Activated naive CD4-positive, alpha-beta T cell treated with Interleukin-2 at 50 U/mL for 16 hours (primary cell): ENCODE measurements at places on chromosomes 6 and 20.

GRCh38 chr6:138862456-138862855 lies 66.6 kb downstream of the ECT2L start:
- DNase-seq, result no peak

GRCh38 chr20:40503119-40503518 lies 185.9 kb downstream of the MAFB start:
- DNase-seq, result no peak

- DNase-seq, result no peak
These were observed 960 bp downstream of the TNFRSF6B start for GRCh38 chr20:63697357-63697867.

DNA sequence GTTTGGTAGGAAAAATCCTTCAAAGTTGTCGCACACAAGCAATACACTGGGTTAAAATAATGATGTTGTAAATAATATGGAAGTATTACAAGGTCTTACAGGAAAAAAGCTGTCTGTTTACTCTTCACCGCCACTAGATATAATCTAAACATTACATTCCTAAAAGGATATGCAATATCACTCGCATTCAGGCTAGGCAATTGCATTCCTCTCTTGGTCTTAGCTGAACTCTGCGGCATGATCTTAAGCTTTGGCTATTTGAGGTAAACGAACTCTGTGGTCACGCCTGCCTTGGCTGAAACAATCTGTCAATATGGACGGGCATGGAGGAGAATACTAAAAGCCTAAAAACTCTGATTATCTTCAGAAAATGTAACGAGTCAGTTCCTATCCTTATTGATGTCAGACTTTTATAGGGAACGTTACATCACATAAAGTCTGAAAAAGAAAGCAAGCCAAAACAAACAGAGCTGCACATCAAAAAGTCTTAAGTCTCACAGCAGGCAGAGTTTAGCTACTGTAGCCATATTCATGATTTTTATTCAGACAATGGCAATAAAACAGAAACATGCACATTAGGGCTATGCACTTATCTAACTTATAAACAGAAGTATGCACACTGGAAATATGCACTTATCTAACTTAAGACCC lies 30.8 kb upstream of the FILIP1 start:
- no peak for DNase-seq

GRCh38 chr6:146868671-146869209 lies 270.0 kb downstream of the ADGB start:
- no peak for DNase-seq

- DNase-seq, result no peak
These were observed 6.9 kb downstream of the SIGLEC1 start for GRCh38 chr20:3705491-3705969.

GRCh38 chr6:70303034-70303525 lies at the start of gene COL9A1:
TSS of gene COL9A1 (minus strand) at chr6:70303084. CDS start at chr6:70302924, 160 bp downstream.
- DNase-seq, result no peak

- peak; percentile 86 for DNase-seq
These were observed at the start of gene PEDS1 for GRCh38 chr20:50153500-50154377. TSS of gene PEDS1 (minus strand) at chr20:50153723. CDS start at chr20:50153637, 86 bp downstream.

- DNase-seq, result no peak
These were observed 737.1 kb downstream of the DHX35 start for GRCh38 chr20:39699166-39699725.

GRCh38 chr6:47221565-47221964 lies 88.1 kb downstream of the TNFRSF21 start:
- no peak for DNase-seq

DNA sequence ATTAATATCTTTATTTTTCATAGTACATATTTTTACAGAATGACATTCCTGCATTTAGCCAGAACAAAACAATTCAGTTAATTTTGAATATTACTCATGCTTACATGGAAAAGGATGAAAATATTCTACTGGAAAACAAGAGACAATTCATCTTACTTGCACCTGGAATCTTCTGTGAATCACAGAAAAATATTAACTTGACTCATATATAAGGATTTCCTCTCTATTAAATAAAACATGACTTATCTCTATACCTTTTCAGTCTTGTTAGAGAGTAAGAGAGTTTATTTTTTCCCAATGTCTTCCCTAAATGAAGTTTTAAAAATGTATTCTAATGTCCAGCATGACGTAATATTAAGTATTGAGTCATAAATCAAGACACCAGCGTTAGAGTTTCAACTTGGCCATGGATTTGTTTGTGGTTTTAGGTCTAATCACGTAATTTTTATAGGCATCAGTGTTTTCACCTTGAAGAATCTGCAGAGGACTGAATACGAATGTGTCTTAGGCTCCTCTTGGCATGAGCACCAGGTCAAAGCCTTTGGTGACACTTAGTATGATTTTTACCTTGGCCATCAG lies 445.1 kb upstream of the JAG1 start:
- no peak for DNase-seq

GRCh38 chr6:106733386-106733785 lies 104.0 kb downstream of the QRSL1 start:
- no peak for DNase-seq

- no peak for DNase-seq
These were observed 89.3 kb downstream of the ASXL1 start for GRCh38 chr20:32447136-32448027.

DNA sequence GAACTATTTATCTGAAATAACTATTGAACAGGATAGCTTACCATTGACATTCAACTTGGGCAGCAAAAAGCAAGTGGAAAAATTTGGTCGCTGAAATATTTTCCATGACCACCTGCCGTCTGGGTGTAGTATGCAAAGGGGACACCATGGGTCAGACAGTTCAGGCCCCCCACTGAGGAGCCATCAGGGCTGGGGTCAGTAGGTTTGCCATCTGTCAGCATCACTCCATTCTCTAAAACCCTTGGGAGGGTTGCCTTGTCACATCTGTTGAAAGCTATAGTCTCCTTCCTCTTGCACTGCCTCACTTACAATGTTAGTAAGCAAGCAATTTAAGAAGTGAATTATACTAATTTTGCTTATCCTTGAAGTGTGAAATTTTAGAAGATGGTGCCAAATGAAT lies 44.9 kb downstream of the NRN1 start:
- no peak for DNase-seq

GRCh38 chr6:56772737-56773184 lies 130.1 kb upstream of the DST start:
- DNase-seq, result no peak

GRCh38 chr6:13275435-13275989 lies 52.8 kb downstream of the TBC1D7 start:
- DNase-seq, result no peak

DNA sequence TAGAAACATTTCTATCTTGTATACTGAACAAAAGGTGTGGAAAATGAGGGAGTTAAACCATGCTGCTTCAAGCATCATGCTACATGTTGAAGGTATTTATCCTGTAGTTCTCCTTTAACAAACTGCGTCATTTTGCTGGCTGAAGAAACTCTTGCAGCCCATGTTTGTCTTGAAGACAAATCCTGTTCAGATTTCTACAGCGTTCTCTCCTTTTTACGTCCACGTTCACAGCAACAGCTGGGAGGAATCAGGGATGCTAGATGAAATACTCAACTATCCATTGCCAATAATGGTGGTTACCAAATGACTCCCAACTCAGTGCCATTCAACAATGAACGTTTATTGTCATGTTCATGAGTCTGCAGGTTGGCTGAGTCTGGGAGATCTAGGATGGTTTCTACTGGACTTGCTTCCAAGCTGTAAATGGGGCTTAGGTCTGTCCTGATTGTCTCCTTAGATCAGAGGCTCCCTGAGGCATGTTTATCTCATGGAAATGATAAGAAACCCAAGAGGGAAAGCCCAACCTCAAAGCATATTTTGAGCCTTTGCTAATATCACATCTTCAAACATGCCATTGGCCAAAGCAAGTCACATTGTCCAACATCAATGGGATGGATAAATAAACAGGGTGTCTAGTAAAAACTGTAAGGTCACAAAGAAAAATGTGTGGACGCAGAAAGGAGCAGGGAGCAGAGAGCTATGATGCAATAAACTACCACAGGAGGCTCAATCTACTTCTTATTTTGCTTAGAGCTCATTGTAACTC lies 2.7 kb upstream of the PLCB1 start:
- DNase-seq, result no peak

DNA sequence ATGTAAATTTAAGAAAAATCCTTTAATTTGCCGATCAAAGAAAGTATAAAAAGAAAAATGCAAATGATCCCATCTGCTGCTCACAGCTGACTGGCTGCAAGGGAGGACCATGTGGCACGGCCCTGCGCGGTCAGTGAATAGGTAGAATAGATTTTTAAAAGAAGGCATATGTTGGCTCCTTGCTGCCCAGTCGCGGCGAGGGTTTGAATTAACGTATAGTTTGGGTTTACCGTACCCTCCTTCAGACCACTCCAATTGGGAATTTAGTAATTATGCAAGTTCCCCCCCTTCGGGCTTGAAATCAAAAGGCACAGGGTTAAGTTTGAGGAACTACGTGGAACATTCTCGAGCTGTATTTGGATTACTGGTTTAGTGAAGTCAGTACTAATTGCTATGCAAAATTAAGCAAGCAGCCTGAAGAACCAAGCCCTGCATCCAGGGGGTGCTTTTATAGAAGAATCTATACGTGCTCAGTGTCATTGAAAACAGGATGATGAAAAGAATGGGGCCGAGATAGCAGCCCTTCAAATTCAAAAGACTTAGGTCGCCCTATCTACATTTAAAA lies 1.1 kb upstream of the BEND3 start:
- DNase-seq, result peak; percentile 16

GRCh38 chr6:82951389-82951788 lies 114.3 kb downstream of the UBE3D start:
- no peak for DNase-seq

- DNase-seq, result peak; percentile 15
These were observed 22.2 kb upstream of the GABRR1 start for GRCh38 chr6:89239338-89239737.

DNA sequence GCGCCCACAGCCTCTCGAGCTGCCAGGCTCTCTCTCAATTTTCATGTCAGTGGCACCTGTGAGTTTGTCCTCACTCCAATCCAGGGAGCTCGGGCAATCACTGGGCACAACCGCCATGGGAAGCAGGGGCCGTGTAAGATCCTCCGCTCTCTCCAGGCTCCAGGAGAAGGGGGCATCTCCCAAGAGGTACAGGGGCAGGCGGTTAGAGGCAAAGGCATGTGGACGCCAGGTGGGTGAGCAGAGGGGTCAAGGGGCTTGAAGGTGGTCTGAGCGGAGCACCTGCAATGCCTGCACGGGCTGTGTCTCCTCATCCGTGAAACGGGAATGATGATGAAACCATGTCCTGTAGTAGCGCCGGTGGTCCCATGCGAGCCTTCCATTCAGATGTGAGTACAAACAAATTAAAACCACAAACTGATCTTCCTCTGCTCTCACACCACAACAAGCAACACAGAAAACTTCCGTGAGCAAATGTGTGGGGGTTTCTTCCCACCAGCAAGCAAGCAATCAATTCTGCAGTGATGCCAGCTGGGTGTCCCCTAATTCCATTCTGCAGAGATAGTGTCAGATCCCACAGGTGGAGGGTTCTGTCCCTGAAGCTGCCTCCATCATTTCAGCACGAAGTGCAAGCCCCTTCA lies 222.5 kb upstream of the PMEPA1 start:
- DNase-seq, result no peak

DNA sequence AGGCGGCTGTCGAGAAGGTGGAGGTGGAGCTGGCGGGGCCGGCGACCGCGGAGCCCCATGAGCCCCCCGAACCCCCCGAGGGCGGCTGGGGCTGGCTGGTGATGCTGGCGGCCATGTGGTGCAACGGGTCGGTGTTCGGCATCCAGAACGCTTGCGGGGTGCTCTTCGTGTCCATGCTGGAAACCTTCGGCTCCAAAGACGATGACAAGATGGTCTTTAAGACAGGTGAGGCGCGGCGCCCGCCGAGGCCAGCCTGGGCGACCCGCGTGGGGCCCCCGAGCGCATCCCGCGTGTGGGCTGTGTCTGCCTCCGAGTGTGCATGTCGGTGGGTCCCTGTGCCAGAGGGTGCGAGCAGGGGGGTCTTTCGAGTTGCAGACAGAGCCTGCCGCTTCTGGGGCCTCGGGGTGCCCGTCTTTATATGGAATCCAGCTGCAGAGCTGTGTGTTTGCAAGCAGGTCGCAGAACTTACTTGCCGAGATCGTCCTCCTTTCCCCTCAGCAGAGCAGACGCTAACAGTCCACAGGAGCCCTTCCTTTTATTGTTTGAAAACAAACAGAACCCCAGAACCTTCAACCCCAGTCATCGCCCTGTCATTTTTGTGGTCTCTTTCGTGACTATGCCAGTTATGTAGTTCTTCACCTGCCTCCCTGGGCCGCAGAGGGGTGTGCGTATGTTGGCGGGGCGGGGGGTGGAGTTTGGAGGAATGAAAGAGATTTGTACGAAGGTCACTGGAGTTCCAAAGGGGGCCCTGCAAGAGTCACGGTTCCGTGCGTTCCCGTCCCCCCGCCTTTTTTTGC lies 766 bp downstream of the SLC16A10 start:
- peak; percentile 61 for DNase-seq

DNA sequence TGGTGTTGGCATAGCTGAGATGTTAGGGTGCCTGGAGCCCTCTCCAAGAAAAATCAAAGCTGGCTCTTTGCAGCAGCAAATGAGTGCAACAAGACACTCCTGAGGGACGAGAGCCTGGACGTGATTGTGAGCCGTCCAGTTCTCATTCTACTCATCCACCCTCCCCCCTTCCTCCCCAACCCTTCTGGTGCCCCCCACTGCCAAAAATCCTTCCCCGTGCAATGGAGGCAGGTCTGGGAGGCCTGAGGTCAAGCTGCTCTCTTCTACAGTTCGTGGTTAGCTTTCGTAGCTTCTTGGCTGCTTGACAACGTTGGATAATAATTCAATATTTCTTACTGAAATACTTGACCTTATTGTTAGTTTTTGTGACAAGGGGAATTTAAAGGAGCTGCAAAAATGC lies 185.3 kb upstream of the SUPT3H start:
- DNase-seq, result no peak

- DNase-seq, result no peak
These were observed 118.7 kb downstream of the HFE start for GRCh38 chr6:26205625-26206574.

- no peak for DNase-seq
These were observed 13.4 kb upstream of the MRGBP start for GRCh38 chr20:62782893-62783278.

DNA sequence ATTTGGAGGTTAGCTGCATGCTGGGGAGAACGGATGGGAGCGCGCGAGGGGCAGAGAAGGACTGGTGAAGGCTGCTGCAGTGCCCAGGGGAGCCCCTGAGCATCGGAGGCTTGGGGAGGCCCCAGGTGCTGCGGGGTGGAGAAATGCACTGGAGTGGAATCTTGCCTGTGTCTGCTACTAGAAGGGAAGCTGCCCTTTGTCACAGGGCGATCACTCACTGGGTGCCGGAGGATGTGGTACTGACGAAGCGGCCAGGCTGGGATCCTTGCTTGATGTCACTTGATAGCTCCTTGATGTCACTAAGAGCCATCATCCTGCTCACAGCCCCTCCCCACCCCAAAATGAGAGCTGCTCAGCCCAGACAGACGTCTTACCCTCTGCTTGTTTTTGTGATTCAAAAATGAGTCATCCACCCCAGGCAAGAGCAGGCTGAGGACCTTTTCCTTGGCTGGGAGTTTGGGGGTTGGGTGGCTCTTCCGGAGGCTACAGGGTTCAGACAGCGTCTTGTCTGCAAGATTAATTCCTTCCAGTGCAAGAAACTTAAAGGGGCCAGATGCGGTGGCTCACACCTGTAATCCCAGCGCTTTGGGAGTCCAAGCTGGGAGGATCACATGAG lies 62.6 kb upstream of the PMEPA1 start:
- DNase-seq, result no peak

DNA sequence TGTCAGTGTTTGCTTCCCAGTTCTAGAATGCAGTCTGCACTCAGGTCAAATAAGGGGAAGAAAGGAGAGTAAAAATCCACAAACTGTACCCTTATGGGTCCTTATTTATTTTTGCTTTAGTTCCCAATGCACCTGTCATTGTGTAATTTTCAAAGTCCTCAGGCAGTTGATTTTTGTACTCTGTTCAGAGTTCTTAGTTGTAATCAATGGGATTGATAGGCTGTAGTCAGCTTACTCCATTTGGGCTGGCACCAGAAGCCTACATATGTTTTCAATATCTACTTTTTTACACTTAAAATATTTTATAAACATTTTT lies 18.6 kb downstream of the AIG1 start:
- no peak for DNase-seq
